ENCODE measurements at places on chromosomes 7 and 10. TPM values are rescaled to one million over a fixed set of nuclear protein-coding genes. Genes with fewer than 3 reads are reported as not detected.

DNA sequence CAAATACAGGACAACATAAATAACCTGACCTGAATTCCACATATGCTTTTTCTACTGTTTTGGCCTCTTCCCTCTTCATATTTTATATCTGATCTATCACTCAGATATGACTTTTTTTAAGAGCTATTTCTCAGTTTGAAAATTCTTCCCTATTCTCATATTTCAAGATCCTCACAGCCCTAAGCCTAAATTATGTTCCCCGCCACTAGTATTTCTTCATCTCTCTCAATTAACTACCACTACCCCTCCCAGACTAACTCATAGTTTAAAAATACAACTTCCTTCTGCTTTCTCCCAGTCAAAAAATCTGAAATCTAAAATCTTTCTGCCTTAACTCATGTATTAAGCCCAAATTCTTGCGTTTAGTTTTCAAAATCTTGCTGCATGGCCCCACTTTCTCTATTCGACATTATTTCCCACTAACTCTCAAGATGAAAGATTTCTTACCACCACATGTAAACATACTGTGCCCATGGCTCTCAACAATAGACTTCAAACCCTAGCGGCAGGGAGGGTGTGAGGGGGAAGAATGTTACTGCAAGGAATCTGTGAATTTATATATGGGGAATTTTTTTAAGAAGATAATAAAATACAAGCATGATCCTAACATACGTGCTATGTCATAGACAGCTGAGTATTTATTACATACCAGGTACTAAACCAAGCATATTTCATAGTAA, 64.6 kb downstream of the TFEC start:
- no peak overlapping the region for H3K4me3 ChIP-seq
- H3K36me3 ChIP-seq, result no peaks in the 10 kb centered on the region
- no peak overlapping the region for H3K27ac ChIP-seq
- peaks cover 5% of the 10 kb centered on the region for H3K4me1 ChIP-seq
- DNase-seq, result no peak

- H3K4me1 ChIP-seq, result no peaks in the 10 kb centered on the region
- H3K36me3 ChIP-seq, result no peaks in the 10 kb centered on the region
- DNase-seq, result no peak
- H3K27me3 ChIP-seq, result peaks cover 14% of the 10 kb centered on the region
These were observed 340.4 kb downstream of the TCERG1L start for GRCh38 chr10:130971123-130971435.

DNA sequence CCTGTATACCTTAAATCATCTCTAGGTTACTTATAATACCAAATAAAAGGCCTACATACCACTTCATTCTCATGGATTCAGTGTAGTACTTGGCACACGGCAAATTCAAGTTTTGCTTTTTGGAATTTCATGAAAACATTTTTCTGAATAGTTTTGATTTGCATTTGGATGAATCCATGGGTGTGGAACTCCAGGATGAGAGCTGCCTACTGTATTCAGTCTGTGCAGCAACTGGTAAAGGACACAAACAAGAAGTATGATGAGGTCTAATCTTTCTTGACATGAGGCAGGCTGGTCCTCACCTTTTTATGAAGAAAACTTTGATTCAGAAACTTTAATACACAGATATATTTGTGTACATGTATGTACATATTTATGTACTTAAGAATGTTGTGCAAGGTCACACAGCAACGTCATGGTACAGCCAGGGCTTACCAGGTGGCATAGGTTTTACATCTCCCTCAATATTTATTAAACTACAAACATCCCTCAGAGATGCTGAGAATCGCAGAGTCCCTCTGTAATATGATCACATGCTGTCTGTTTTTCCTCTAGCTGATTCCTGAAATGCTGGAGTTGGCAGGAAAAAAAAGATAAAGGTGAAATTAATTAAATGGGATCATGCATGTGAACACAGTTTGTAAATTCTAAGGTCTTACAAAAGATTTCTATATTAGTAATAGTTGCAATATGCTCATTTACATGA, 239.6 kb downstream of the PRKG1 start:
- no peak overlapping the region for H3K4me3 ChIP-seq
- no peak overlapping the region for H3K27ac ChIP-seq
- no peaks in the 10 kb centered on the region for H3K36me3 ChIP-seq

DNA sequence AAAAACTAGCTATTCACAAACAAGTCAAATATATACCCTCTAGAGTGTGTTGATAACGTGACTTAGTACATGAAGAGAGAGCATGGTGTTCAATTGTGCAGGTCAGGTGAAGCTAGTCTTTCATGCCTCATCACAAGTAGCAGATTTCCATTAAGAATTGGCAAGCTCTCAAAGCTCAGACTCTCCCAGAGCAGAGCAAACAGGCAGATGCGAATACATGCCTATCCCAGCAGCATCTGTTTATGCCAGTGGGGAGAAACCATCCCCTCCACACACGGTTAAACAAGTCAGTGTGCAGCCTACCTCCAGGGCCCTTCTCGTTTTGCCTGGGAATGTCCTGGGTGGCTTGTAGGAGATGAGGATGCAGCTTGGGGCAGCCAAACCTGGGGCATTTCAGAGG, 532.5 kb upstream of the C7orf33 start:
- H3K36me3 ChIP-seq, result no peaks in the 10 kb centered on the region
- DNase-seq, result no peak
- H3K4me3 ChIP-seq, result no peak overlapping the region
- H3K27me3 ChIP-seq, result no peaks in the 10 kb centered on the region
- no peaks in the 10 kb centered on the region for H3K4me1 ChIP-seq

DNA sequence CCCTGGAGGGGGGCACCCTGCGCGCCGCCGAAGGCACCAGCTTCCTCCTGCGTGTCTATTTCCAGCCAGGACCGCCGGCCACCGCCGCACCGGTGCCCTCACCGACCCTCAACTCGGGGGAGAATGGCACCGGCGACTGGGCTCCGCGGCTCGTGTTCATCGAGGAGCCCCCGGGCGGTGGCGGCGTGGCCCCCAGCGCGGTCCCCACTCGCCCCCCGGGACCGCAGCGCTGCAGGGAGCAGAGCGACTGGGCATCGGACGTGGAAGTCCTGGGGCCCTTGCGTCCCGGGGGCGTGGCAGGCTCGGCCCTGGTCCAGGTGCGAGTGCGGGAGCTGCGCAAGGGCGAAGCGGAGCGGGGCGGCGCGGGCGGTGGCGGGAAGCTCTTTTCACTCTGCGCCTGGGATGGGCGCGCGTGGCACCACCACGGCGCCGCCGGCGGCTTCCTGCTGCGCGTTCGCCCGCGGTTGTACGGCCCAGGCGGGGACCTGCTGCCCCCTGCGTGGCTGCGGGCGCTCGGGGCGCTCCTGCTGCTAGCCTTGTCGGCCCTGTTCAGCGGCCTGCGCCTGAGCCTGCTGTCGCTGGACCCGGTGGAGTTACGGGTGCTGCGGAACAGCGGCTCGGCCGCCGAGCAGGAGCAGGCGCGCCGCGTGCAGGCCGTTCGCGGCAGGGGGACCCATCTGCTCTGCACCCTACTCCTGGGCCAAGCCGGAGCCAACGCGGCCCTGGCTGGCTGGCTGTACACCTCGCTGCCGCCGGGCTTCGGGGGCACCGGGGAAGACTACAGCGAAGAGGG, 594 bp downstream of the CNNM1 start:
- no peak overlapping the region for H3K27ac ChIP-seq
- peaks cover 2% of the 10 kb centered on the region for H3K4me1 ChIP-seq
- no peaks in the 10 kb centered on the region for H3K36me3 ChIP-seq
- peak overlapping the region; percentile 62 for H3K4me3 ChIP-seq
- H3K27me3 ChIP-seq, result peaks cover 43% of the 10 kb centered on the region
- DNase-seq, result peak; percentile 21

GRCh38 chr7:52830801-52831200, 204.6 kb upstream of the POM121L12 start:
- H3K4me3 ChIP-seq, result no peak overlapping the region
- H3K27me3 ChIP-seq, result no peaks in the 10 kb centered on the region
- DNase-seq, result no peak
- H3K4me1 ChIP-seq, result no peaks in the 10 kb centered on the region

Gene TRPV5
- 0.13 TPM for total RNA-seq

Data from progenitor cell of endocrine pancreas (in vitro differentiated cells).